Natural killer cell (primary cell): ENCODE measurements at places on chromosomes 13 and 19. TPM values are rescaled to one million over a fixed set of nuclear protein-coding genes. Genes with fewer than 3 reads are reported as not detected.

Gene BCKDHA
- total RNA-seq: 26.5 TPM

- H3K4me3 ChIP-seq: no peak overlapping the region
- H3K27me3 ChIP-seq: no peaks in the 10 kb centered on the region
- peaks cover 38% of the 10 kb centered on the region for H3K36me3 ChIP-seq
- H3K27ac ChIP-seq: no peak overlapping the region
- no peak for DNase-seq
- H3K4me1 ChIP-seq: peaks cover 3% of the 10 kb centered on the region
Measured at GRCh38 chr19:18900700-18901481, 4.9 kb upstream of the CERS1 start.

DNA sequence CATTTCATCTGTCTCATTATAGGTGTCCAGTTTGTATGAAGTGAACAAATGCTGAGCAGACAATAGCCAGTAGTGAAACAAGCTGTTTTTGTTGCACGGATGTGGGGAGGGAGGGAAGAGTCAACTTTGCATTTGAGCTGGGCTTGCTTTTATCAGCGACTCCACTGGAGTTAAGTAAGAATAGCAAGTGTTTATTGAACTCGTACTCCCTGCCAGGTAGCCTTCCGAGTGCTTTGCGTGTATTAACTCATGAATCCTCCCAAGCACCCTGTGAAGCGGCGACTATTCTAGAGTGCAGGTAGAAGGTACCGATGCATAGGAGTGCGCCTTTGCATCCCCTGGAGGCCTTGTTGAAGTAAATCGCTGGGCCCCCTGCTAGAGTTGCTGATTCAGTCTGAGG lies 4.7 kb upstream of the ZNF444 start:
- H3K36me3 ChIP-seq: no peaks in the 10 kb centered on the region
- no peak for DNase-seq
- no peaks in the 10 kb centered on the region for H3K27me3 ChIP-seq

DNA sequence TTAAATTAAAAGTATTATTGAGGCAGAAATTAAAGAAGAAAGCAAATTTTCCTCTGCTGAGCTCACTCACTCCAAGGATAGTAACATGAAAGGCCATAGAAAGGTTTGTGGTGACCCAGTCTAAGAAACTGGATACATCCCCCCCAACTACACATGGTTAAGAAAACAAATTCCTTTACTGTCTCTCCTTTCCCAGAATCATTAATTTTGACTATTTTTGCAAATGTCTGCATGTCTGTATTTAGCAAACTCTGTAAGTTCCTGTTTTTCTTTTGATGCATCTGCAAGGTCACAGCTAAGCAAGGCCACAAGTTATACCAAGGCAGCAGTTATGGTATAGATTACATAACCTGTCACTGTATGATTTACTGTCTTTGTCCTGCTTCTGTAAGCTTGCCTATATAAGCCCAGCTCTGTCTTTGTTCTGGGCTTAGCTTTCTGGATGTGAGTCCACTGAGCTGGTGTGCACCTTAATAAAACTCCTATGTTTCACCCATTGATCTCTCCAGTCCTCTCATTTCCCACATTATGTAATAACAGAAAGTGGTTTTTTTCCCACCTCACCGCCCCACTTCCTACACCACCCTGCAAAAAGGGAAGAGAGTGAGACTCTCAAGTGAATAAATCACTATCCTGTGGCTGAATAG lies 8.5 kb upstream of the ZNF83 start:
- H3K4me3 ChIP-seq: no peak overlapping the region
- no peak overlapping the region for H3K27ac ChIP-seq
- H3K27me3 ChIP-seq: no peaks in the 10 kb centered on the region
- no peaks in the 10 kb centered on the region for H3K4me1 ChIP-seq
- peaks cover 4% of the 10 kb centered on the region for H3K36me3 ChIP-seq

DNA sequence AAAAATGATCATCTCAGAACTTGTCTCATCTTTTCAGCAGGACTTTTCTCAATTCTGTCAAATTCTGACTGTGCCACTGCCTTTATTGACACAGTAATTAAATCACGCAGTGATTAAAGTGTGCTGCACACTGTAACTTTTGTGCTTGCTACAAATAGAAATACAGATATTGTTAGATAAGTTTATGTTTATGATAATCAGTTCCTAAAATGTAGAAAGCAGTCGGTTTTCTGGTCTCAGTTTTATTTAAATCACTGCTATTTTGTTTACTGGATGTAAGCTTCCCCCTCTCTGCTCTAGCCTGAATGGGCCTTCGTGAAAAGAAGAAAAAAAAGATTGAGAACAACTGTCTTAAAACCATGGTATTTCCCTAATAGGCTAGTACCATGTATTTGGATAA lies 258.8 kb upstream of the STARD13 start:
- no peak overlapping the region for H3K4me3 ChIP-seq
- H3K36me3 ChIP-seq: no peaks in the 10 kb centered on the region
- no peaks in the 10 kb centered on the region for H3K27me3 ChIP-seq
- DNase-seq: no peak

- no peak for DNase-seq
- H3K27ac ChIP-seq: no peak overlapping the region
- H3K4me1 ChIP-seq: no peaks in the 10 kb centered on the region
- H3K4me3 ChIP-seq: no peak overlapping the region
- no peaks in the 10 kb centered on the region for H3K36me3 ChIP-seq
- no peaks in the 10 kb centered on the region for H3K27me3 ChIP-seq
Measured at GRCh38 chr13:59459972-59460371, 703.8 kb downstream of the DIAPH3 start.

DNA sequence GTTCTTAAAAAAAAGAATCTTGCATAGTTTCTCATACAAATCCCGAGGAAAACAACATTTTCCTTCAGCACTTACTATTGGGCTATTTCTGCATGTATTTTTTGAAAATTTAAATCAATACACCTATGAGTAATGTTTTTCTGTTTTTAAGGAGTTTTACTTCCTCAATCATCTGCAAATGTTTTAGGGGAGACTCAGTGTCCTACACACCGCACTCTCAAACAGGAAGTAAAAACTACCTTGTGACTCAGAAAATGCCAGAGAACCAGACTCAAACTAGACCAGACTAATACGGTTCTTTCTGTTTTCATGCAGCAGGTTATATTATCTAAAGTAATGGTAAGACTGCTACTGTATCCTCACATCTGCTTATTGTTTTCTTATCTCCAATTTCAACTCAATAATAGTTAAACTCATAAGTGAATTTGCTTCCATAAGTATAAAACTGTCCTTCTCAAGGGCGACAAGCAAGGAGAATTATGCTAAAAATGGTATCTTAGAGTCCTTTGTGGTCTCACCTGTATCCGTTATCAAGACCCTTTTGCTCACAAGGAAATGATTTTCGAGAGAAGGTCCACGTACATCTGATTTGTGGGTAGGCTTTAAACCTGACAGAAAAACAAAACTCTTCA lies 52.5 kb downstream of the FLT3 start:
- H3K4me3 ChIP-seq: no peak overlapping the region
- no peak for DNase-seq
- H3K36me3 ChIP-seq: no peaks in the 10 kb centered on the region
- H3K27me3 ChIP-seq: no peaks in the 10 kb centered on the region
- H3K4me1 ChIP-seq: peaks cover 6% of the 10 kb centered on the region

GRCh38 chr13:21796775-21797514 lies 126.1 kb downstream of the FGF9 start:
- no peaks in the 10 kb centered on the region for H3K4me1 ChIP-seq
- DNase-seq: no peak
- H3K27me3 ChIP-seq: no peaks in the 10 kb centered on the region
- H3K4me3 ChIP-seq: no peak overlapping the region

GRCh38 chr13:37429976-37430375 lies 168.6 kb downstream of the POSTN start:
- no peak overlapping the region for H3K27ac ChIP-seq
- H3K4me1 ChIP-seq: no peaks in the 10 kb centered on the region
- no peak for DNase-seq
- no peaks in the 10 kb centered on the region for H3K27me3 ChIP-seq
- H3K4me3 ChIP-seq: no peak overlapping the region
- no peaks in the 10 kb centered on the region for H3K36me3 ChIP-seq

- no peaks in the 10 kb centered on the region for H3K4me1 ChIP-seq
- H3K36me3 ChIP-seq: no peaks in the 10 kb centered on the region
- peaks cover 2% of the 10 kb centered on the region for H3K27me3 ChIP-seq
- no peak for DNase-seq
- no peak overlapping the region for H3K4me3 ChIP-seq
Measured at GRCh38 chr19:279231-279630, 12.0 kb downstream of the PLPP2 start.
